ENCODE measurements at places on chromosomes 12 and 14.
A peak's percentile ranks its signal among the peaks of the same experiment; 100 is the strongest.

DNA sequence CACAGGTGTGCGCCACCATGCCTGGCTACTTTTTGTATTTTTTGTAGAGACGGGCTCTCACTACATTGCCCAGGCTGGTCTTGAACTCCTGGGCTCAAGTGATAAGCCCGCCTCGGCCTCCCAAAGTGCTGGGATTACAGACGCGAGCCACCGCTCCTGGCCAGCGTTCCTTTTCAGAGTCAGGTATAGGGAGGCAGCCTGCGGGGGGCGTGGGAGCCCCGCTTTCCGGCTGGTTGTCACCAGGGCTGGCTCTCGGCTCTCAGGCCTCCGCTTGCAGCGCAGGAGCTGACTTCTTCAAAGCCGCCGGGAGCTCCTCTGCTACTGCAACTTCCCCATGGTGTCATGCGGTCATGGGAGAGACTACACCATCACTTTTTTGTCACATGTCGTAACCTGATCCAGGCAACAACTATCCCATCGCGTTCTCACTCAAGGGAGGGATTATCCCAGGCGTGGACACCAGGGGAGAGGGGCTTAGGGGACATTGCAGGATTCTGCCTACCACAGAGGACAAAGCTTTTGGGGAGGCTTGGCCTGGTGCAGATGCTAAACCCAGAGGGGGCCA is 129.4 kb downstream of the SCARB1 start:
- DNase-seq: no peak

DNA sequence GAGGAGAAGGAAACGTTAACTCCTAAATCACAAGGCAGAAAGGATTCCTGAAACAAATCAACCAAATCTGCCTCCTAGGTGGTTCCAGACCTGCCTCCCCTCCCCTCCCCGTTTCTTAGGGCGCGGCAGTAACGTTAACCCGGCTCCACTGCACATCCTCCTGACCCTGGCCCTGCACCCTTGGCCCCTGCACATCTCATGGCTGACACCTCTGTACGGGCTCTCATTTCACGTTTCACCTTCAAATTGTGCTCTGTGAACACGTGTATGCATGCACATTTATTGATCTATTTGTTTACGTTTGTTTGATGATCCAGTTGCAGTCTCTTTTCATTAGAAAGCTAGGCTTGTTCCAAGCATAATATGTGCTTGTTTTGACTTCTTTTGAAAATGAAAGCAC is 358.1 kb downstream of the ADGRD1 start:
- DNase-seq: no peak

- DNase-seq: peak; percentile 42
Observed at GRCh38 chr12:12502815-12503151, 59.9 kb downstream of the DUSP16 start.

DNA sequence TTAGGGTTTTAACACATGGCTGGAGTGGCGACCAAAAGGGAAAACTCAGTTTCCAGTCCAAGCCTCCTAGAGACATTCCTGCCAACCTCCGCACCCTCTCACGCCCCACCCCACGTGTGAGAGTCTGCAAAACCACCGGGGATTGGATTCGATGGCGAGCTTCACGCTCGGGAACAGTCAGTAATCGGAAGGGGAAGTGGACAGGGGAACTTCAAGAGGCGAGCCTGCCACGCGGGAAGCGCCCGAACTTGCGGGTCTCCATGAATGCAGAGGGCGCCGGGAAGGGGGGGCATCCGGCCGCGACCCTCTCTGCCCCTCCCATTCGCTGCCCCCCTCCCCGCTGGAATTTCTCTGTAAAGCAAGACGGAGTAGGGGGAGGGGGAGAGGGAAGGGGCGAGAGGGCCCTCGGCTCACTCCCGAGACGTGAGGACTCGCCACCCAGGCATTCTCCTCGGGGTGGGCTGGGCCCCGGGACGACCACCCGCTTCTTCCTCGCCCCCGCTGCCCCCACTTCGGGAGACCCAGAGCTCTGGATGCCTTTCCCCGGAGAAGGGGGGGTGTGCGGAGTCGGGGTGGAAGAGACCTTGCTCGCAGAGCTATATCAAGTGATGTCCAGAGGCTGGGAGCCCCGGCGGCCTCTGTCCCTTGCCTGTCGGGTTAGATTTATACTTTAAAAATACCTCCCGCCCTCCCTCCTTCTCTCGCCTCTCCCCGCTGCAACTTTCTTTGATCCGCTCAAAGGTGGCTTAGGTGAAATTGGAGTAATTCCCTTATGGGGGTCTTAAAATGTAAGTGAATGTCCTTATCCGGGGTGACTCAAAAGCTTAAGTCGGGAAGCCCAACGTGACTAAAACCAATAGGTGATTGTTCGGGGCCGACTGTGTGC is 2.5 kb upstream of the CCND2 start:
- no peak for DNase-seq
